ENCODE measurements at places on chromosomes 3 and 15.

GRCh38 chr3:158768361-158768787 lies 33.5 kb upstream of the MFSD1 start:
- DNase-seq, result peak; percentile 45

- no peak for DNase-seq
These were observed 54.6 kb downstream of the MCCC1 start for GRCh38 chr3:183044547-183045229.

- DNase-seq, result peak; percentile 57
These were observed 52.1 kb downstream of the TGFBR2 start for GRCh38 chr3:30658328-30659052.

- no peak for DNase-seq
These were observed 191.8 kb downstream of the LSAMP start for GRCh38 chr3:116253511-116253910.

DNA sequence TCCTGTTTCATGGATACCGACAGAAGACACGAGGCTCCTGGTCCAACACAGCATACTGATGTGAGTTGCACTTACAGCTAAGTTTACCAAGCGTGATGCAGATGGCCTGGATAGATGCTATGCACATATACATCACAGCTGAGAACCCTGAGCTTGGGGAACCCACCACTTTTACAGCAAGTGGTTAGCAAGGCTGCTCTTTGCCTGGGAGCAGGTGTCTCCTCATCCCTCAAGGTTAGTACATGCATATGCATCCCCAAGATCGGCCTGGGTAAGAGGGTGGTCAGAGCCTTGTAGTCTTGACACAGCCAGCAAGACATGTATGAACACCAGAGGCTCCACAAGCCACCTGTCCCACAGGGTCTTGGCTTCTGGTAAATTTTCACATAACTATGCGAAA lies 28.3 kb downstream of the LRRC2 start:
- DNase-seq, result no peak

- DNase-seq, result no peak
These were observed 36.5 kb upstream of the PCSK6 start for GRCh38 chr15:101526021-101526420.

DNA sequence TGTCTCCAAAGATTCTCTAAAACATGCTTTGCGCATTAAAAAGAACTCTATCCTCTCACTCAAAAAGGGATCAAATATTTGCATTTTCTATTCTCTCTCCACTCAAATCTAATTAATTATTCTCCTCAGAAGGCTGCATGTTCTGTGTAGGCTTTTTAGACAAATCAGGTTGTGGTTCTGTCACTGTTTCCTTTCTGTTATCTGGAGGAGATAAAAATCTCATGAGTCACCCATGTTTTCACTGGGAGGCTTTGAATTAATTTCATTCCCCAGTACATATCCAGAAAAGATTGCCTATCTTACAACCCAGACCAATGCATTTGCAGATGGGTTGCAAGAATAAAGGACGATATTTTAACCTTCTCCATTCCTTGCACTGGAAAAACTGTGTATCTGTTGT lies 446.5 kb downstream of the GRM7 start:
- no peak for DNase-seq

DNA sequence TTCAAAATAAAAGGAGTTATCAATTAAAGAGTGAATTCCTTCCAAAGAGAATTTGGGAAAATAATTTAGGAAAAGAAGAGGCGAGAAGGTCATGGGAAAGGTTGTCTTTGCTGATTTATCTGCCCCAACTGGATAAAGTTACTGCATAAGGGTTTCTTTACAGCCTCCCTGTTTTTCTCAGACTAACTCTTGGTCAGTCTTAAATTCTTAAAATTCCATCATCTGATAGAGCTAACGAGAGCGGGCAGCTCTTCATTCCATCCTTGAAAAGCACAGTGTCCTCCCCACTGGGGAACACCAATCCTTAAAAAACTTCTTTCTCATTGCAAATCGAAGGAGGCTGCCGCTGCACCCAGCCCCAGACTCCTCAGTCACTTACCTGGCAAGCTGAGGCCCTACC lies 107.2 kb downstream of the PGPEP1L start:
- DNase-seq, result no peak

DNA sequence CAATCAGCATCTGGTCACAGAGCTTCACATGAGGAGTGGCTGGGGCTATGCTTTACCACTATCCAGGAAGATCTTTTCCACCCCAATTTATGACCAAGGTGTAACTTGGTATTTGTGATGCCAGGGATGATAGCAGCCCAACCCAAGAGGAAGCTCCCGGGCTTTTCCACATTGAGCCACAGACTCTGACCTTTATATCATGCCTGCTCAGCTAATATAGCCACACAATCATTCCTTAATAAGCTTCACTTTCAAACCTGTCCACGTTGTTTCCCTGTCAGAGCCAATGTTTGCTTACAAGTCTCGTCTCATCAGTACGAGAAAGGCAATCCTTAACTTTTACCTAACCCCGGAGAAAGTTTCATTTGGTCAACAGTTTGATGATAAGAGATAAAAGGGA lies 330.9 kb downstream of the SHQ1 start:
- DNase-seq, result no peak

GRCh38 chr15:29925227-29926082 lies 103.2 kb upstream of the TJP1 start:
- peak; percentile 66 for DNase-seq

DNA sequence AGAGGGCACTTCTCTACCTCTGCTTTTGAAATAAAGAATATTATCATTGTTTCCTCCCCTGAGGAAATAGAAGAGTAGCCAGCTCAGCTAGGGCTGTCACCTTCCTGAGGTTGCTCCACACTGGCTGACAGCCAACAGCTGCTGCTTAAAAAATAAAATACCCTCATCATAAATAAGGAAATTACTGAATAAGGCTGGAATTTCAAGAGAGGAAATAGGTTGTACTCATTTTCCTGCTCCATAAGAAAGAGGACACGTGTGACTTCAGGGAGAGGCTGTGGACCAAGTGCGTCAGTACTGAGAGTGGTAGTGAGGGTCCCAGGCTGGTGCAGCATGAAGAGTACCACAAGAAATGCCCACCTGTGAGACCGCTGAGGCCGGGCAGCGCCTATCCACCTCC lies 8.1 kb upstream of the C2CD4B start:
- no peak for DNase-seq

GRCh38 chr3:10910367-10910766 lies 82.2 kb upstream of the SLC6A1 start:
- no peak for DNase-seq
